ENCODE measurements at places on chromosomes 11 and 22.

DNA sequence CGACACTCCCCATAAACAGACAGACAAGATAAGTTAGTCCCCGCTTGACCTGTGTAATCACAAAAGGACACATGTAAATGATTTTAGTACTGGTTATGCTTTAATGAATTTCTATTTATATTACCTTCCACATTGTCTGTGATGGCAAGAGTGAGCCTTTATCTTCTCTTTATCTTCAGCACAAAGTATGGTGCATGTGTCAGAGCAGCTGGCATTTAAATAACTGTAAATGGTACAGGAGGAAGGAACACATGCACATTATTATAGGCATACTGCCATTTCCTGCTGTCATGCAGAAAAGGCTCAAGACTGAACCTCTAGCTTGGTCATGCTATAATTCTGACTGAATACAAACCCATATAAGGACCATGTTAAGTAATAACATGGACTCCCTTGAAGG lies 1342.7 kb upstream of the TENM4 start:
- no peak for DNase-seq

DNA sequence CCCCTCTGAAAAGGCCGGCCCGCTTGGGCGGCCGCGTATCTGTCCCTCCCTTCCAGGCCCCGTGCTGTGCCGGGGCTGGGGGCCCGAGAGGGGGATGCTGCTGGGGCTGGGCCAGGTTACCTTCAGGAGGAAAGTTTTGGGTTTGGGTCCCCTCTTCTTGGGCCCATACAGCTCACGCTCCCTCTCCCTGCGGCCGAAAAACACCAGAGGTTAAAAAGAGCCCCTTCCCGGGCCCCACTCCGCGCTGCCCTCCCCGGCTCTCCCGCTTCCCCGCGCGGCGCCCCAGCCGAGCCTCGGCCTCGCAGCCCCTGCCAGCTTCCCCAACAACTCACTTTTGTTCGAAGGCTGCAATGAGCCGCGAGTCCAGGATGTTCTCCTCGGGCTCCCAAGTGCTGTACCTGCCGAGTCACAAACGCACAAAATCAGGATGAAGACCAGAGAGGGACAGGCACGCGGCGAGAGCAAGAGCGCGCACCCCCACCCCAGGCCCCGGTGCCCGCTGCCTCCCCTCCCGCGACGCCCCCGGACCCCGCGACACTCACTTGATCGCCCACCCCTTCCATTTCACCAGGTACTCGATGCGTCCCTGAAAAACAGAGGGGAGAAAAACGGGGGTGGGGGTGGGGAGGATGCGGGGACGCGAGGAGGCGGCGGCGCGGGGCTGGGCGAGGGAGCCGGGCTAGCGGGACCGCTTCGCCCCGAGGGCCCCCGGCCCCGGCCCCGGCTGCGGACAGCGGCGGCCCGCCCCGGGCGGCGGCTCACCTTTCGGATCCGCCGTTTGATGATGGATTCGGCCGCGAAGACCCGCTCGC lies 450 bp downstream of the CBX6 start:
- DNase-seq = peak; percentile 31

- peak; percentile 77 for DNase-seq
These were observed 77.8 kb downstream of the UBASH3B start for GRCh38 chr11:122733318-122733717.

DNA sequence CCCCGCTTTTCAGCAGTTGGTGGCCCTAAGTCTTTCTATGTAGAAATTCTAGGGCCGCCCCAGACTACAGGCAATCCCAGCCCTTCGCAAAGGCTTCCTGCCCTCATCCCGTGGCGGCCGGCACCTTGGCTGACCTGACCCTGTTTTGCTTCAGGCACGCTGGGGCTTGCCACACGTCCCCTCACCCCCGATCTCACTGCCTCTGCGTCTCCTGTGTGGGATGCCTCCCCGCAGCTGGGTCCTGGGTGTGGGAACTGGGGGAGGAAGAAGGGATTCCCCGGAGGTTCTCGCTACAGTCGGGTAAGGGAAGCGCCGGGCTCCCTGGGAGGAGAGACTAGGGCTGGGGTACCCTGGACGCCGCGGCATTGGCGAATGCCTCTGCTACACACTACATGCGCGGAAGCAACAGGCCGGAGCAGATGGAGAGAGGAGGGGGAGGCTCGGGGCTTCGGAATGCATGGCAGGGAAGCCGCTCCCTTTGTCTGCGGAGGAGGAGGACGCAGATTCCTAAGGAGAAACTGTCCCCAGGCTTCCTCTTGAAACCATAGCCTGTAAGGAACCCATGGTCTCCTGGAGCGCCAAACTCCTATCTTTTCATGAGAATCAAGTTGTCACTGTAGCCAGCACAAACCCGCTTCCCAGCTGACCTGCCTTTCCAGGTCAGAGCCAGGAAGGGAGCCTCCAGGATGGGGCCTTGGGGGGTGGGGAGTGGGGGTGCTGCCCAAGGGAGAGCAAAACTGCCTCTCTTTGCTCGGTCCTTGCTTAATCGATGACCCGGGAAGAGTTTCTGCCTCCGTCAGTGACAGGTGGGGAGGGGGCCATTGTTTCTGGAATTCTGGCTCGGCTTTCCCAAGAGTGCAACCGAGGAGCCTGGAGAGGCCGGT lies 1.4 kb downstream of the DTX4 start:
- peak; percentile 37 for DNase-seq

- peak; percentile 42 for DNase-seq
These were observed 902 bp downstream of the RASGRP2 start for GRCh38 chr11:64742889-64743590.

GRCh38 chr11:84825106-84825660 lies 802.0 kb downstream of the DLG2 start:
- DNase-seq = peak; percentile 2

- DNase-seq = no peak
These were observed 69.8 kb downstream of the RELT start for GRCh38 chr11:73445980-73446379.

DNA sequence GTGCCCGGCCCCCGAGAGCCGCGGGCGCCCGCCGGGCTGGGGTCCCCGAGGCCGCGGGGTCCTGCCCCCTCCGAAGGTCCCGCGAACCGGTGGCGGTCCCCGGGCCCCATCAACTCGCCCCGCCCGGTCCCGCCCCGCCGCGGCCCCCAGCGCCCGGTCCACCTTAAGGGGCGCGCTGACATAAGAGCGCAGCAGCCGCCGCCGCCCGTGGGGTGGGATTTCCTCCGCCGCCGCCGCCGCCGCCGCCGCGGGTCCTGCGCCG lies at the start of gene ZDHHC8:
Gene ZDHHC8, plus strand, starts transcription at position 208 of the 262 bp plus-strand sequence. CDS start 144 bp downstream, outside the sequence.
- DNase-seq = peak; percentile 45

- no peak for DNase-seq
These were observed 27.3 kb upstream of the ASPHD2 start for GRCh38 chr22:26401726-26402125.

DNA sequence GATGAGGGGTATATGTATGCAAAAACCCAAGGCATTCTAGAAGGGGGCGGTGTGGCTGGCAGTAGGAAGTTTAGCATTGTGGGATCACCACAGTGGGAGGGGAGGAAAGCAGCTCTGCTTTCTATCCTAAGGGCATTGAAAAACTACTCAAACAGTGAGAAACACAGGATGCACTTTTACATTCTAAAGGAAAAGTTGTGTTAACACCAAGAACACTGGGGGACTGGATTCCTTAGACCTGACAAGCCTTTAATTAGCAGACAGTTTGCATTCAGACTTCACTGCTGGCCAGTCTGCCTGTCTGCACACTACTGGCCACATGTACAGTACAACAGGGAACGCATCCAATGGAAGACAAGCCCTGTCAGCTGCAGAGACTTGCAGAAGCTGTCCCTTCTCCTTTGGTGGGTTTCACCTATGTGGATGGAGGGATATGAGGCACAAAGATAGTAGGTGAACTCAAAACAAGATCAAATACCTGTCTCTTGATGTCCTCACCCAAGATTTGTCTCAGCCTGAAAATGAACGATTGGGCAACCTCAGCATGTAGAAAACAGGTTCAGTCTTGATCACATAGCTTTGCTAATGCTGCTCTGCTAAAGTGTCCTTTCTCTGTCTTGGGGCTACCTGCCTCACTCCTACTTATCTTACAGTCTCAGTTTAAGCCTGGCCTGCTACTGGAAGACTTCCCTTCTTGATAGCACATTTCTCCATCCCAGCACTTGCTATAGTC lies 64.8 kb downstream of the TENM4 start:
- no peak for DNase-seq

DNA sequence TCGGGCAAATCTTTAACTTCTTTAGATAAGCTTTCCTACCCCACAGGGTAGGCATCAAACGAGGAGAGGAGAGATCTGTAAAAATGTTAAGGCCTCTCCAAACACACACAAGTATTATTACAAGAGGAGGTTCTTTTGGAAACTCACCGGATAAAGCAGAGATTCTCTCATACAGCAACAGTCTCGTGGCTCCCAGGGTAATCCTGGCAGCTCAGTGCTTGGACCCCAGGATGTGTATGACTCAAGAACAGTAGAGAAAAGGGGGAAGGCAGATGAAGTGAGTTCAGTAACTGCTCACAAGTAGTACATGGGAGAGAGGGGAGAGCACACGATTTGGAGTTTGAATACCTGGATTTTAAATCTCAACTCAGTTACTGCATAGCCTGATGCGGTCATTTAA lies 120.9 kb downstream of the FEZ1 start:
- DNase-seq = no peak

- DNase-seq = no peak
These were observed 7.2 kb downstream of the SNAP29 start for GRCh38 chr22:20865875-20866445.

GRCh38 chr11:122601141-122602125 lies 54.1 kb upstream of the UBASH3B start:
- no peak for DNase-seq

GRCh38 chr11:117970400-117971024 lies 15.7 kb upstream of the IL10RA start:
- no peak for DNase-seq

DNA sequence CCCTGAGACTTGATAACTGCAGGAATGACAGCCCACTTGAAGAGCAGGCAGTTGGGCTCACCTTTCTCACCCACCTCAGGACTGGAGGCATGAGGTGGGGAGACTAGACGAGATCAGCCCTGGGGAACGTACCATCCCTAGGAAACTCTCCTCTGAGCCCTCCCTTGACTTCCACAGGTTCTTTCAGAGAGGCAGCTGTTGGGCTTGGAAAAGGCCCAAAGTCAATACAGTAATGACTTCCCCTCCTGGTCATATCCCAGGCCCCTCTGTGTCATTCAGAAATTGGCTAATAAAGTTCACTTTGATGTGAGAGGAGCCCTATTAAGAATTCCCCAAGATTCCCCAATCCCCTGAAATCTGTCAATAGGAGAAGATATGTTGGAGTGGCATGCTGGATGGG lies 5.8 kb upstream of the NECTIN1 start:
- DNase-seq = no peak

All from thyroid gland (tissue), 4 donors.